ENCODE measurements at places on chromosomes 7 and 10.
A peak's percentile ranks its signal among the peaks of the same experiment; 100 is the strongest.

GRCh38 chr10:69389827-69390490, 26.8 kb downstream of the TACR2 start:
- DNase-seq: peak; percentile 49

DNA sequence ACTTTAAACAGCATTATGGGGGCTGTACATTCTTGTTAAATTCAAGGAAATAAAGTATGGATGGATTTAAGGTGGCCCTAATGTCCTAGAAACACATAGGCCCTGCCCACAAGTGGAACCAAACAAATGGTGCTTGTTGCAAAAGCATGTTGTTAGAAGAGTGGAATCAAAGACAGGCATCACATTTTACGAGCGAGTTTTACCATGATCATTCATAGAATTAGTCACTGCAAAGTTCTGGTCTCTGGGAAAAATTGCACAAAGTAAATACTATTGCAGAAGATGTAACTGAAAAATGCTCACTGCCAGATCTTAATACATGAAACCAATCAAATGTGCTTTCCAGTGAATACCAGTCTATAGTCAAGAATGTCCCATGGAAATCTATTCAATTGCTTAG, 677.1 kb downstream of the PARD3 start:
- peak; percentile 48 for DNase-seq

DNA sequence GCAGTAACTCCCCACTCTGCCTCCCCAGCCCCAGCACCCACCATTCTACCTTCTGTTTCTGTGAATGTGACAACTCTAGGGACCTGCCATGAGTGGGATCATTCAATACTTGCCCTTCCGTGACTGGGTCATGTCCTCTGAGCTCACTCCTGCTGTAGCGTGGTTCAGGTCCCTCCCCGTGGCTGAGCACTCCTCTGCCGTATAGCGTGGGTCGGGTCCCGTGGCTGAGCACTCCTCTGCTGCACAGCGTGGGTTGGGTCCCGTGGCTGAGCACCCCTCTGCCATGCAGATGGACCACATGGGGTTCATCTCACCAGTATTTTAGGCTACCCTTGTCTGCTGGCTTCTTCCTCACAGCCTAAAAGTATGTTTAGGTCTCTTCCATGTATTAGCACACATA, 43.0 kb downstream of the INSIG1 start:
- DNase-seq: no peak

GRCh38 chr7:75534727-75535307, 42.7 kb downstream of the SPDYE5 start:
- DNase-seq: peak; percentile 73

GRCh38 chr7:20777377-20778062, 9.2 kb downstream of the SP8 start:
- DNase-seq: no peak
